ENCODE measurements at places on chromosomes 11 and 22. TPM values are rescaled to one million over a fixed set of nuclear protein-coding genes. Genes with fewer than 3 reads are reported as not detected.

Gene ACR
- 0.33 TPM for polyA plus RNA-seq

Gene ABTB2
- 3.7 TPM for polyA plus RNA-seq

Gene PGM2L1
- 1.0 TPM for polyA plus RNA-seq

DNA sequence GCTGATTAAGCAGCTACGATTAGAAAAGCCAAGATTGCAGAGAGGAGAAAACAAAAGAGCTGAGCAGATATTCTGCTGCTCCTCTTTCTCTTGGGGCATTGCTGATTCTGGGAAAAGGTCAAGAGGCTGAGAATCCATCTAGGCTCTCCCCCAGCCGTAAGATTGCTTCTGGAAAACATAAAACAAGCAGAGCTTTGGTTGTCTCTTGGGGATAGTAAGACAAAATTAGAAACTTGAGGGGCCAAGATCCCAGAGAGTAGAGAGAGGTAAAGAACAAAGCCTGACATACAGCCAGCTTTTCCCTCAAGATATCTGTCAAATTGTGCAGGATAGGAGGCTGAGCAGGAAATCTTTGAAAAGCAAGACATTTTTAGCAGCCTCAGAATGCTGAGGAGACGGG is 158.2 kb downstream of the TTC28 start:
- no peak for DNase-seq

GRCh38 chr11:19164230-19164855 is 37.4 kb downstream of the CSRP3 start:
- DNase-seq, result no peak

- no peak for DNase-seq
Observed at GRCh38 chr11:120203626-120204025, 7.2 kb upstream of the OAF start.

DNA sequence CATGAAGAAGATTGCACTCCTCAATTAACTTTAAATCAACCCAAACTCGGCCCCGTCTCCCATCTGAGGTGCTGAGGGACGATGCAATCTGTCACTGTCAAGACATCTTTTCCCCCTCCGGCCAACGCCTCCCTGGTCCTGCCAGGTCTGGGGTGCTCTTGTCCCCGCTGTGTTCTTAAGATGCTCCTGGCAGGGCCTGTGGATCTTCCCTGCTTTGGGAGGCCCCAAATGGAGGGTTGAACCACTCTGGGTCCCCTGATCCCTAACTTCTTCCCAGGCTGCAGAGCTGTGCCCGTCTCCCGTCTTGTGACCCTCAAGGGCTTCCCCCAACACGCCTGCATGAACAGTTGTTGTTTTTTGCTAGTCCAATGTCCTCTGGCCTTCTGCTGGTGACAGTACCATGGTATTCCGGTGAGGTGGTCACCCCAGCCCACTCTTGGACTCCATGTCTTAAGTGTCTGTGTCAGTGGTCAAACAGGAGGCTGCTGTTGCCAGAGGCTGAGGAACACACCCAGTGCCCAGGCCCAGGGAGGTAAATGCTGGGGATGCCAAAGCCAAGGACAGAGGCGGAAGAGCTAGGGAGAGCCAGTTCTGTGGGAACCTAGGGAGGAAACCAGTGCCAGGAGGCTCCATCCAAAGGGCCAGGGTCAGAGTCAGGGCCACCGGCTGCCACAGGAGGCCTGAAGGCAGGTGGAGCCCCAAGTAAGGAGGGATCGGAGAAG is 70.6 kb upstream of the SHANK2 start:
- no peak for DNase-seq

Measured in ovary (tissue), 10 donors.